ENCODE measurements at places on chromosomes 16 and 17.

DNA sequence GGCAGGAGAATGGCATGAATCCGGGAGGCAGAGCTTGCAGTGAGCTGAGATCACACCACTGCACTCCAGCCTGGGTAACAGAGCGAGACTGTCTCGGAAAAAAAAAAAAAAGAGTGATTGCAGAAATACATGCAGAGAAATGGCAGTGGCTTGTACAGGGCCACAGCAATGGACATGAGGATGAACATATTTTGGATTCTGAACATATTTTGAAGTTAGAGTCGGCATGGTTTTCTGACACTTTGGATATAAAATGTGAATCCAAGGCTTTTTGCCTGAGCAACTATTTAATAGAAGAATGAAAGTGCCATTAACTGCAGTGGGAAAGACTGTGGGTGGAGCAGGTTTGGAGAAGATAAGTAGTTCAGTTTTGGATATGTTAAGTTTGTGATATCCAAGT is 35.8 kb downstream of the CPD start:
- DNase-seq: no peak

DNA sequence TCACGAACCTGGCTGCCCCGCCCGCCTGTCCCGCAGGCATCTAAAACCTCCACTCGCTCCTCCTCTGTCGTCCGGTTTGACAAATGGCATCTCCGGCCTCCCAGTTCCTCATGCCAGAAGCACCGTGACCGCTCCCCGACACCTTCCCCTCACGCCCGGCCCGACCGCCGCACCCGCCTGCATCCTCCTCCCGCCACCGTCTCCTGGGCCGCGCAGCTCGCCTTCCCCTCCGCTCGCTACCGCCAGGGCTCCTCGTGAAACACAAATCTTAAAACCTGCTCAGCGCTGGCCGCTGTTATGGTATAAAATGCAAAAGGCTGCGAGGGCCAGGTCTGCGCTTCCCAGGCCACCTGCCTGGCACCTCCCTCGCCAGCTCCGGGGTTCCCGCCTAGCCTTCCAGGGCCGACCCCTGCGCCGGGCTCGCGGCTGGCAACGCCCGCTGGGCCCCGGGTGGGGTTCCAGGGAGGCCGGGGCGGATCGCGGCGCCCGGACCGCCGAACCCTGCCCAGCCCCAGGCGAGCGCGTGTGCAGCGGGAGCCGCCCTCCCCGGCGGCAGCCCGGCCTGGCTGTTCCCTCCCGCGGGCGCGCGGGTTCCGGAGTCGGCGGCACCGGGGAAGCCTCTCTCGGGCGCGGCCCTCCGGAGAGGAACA is 488 bp downstream of the SPSB3 start:
- DNase-seq: peak; percentile 39

DNA sequence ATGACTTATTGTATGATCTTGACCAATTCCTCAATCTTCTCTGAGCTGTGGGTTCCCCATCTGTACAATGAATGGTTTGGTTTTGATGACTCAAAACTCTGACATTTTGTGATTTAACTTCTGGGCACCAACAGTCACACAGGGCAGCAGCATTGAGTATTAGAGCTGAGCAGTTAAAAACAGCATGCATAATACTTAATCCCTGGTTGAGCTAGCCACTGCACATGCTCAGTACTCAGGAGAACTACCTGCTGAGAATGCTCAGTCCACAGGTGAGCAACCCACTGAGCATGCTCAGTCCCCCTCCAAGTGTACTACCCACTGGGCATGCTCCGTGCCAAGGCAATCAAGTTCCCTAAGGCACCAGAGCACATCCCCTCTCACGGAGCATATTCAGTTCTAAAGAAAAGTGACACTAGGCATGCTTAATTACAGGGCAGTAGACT is 68.7 kb downstream of the AIPL1 start:
- no peak for DNase-seq

DNA sequence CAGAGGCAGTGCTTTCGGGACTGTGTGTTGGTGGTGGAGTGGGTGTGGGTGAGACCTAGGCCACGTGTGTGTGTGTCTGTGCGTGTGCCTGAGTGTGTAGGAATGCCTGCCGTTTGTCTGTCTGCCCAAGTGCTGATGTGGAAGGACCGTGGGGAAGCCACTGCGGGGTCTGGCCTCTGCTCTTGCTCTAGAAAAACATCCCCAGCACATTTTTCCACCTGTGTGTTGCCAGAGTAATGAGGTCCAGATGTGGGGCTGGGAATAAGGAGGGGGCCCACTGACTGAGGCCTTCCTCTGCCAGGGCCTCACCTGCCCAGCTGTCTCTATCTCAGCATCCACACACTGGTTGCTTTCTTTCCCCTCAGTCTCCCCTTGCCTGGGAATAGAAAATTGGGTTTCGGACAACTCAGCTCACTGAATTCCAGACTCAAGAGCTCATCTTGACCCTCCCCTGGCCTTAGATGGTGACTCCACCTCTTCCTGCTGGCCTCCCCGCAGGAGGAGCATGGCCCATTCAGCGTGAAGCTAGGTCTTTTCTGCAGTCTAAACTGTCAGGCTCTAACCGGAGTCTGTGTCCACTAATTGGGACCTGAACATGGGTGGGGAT is 7.6 kb downstream of the SGCA start:
- DNase-seq: no peak

DNA sequence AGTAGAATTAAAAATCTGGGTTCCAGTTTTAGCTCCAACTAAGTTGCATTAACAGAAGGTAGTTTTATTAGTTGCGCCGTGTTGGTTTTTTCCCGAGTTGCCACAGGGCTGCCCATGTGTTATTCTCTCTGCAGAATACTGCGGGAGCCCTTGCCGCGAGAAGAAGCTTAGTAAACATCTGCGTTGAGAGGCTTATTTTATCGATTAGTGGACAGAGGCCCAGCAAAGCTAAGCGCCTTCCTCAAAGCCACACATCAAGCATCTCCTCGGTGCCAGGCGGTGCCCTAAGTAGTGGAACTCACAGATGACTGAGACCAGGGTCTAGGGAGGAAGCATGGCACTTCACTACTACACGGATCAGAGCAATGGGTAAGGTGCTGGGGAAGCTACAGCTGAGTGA is 212.3 kb upstream of the IRX5 start:
- no peak for DNase-seq

DNA sequence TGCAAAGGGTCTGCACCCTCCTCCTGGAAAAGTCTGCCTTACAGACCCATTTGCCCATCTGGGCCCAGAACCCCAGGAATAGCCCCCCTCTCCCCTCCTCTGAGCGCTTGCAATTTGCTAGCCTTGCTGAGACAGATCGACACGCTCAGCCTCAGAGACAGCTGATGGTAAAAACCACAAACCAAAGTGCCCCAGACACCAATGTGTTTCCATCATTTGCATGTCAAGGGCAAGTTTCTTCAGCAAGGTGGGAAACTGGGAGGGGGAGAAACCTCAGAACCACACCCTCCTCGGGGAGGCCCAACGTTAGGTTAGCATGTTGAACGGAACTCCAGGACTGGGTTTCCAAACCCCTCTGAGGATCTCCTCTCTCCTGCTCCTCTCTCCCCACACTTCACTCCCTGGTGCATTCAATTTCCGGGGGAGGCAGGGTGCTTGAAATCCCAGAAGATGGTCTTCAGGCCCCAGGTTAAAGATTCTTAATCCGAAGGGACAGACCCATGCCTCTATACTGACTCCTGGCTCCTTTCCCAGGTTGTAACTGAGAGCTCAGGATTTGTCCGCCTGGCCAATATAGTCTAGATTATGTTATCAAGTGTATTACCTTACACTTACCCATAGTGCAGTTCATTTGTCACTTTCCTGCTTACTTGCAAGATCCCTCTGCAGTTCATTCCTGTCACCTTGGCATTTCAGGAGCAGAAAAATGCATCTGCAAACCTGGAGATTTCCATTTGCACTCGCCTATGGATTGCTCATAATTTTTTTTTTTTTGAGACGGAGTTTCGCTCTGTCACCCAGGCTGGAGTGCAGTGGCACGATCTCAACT is 1.3 kb upstream of the CUEDC1 start:
- DNase-seq: peak; percentile 49

DNA sequence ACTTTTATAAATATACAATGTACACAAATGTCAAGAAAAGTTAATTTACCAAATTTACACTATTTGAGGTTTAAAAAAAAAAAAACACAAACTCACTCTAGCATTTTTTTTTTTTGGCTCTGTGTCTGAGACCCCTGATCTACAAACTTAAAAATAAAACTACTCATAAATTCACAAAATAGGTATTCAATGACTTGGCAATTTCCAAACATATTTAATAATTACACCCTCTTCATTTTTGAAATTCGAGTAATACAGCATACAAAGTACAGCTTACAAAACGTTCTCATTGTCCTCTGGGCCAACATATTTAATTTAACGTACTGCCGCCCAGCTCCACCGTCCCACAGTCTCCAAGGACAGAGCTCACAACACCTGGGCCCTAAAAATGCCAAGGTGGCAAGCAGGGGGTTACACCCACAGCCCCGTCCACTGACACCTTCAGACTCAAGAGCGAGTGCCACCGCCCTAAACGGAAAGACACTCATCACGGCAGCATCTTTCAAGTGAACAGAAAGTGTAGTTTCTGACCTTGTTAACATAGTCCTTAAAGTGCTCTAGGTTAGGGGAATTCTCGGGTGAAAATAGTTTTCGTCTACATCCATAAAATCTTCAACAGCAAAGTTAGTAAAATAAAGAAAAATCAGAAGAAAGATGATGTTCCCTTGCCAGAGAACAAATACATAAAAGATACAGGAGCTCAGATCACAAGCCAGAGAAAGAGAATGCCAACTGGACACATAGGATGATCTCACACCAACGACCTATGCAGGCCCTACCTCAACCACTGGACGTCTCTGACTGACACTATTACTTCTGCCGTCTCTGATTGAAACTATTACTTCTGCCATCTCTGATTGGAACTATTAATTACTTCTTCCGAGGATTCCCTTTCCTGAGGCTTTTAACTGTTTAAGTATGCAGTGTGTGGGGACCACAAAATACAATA is 4.2 kb downstream of the ADCY9 start:
- DNase-seq: no peak

DNA sequence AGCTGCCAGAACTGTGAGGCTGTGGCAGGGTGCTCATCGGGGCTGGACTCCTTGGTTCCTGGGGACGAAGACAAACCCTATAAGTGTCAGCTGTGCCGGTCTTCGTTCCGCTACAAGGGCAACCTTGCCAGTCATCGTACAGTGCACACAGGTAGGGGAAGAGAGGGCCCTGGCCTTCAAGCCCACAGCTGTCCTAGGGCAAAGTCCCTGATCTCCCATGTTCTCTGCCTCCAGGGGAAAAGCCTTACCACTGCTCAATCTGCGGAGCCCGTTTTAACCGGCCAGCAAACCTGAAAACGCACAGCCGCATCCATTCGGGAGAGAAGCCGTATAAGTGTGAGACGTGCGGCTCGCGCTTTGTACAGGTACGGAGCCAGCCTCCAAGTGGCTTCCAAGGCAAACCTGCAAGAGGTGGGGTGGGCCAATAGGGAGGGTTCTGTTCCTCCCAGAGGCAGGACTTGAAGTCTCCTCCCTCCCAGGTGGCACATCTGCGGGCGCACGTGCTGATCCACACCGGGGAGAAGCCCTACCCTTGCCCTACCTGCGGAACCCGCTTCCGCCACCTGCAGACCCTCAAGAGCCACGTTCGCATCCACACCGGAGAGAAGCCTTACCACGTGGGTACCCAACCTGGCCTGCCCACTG is 3.7 kb downstream of the BCL6B start:
- DNase-seq: no peak

DNA sequence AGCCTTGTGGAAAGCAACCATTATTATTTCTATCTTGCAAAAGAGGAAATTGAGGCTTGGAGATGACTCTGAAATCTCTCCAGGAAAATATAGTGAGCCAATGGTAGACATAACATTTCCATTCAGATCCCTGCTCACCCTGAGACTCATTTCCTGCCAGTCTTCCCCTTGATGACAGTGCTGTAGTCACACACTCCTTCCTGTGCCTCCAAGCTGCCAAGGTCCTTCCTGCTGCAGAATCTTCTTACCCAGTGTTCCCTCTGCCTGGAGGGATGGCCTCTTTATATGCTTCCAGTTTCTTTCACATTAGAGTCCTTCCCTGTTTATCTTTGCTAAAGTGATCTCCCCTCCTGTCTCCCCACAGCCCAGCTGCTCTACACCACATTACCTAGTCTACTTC is 648.1 kb downstream of the TOX3 start:
- no peak for DNase-seq

- DNase-seq: peak; percentile 54
Measured at GRCh38 chr17:54891176-54891821, 9.4 kb upstream of the TOM1L1 start.

DNA sequence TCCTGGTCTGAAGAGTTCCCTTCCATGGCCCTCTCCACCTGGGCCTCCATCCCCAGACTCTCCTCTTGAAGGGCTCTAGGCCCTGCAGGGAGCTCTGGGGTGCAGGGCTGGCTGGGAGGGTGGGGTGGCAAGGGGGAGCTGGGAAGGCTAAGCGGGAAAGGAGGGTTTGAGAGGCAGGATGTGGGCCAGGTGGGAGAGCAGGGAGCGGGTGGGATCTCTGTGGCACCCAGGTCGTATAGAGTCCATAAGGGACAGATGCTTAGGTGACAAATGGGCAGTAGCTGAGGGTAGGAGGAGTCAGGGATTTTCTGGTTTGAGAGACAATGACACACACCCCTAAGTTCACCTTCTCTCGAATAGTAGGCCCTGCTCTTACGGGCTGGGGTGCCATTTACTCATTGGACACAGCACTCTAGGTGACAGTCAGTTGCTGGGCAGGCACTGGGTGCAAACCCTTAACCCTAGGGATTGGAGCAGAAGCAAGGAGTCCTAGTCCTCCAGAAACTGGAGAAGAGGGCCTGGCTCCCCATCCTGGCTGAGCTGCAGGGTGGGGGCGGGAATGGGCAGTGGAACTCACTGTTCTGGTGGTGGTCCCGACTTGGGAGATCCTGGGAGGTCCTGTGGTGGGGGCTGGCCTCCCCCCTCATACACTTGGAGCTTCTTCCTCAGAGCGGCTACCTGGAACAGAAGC is 15.3 kb downstream of the KIF18B start:
- no peak for DNase-seq

GRCh38 chr17:61447358-61447757 is 4.9 kb upstream of the TBX4 start:
- DNase-seq: no peak

DNA sequence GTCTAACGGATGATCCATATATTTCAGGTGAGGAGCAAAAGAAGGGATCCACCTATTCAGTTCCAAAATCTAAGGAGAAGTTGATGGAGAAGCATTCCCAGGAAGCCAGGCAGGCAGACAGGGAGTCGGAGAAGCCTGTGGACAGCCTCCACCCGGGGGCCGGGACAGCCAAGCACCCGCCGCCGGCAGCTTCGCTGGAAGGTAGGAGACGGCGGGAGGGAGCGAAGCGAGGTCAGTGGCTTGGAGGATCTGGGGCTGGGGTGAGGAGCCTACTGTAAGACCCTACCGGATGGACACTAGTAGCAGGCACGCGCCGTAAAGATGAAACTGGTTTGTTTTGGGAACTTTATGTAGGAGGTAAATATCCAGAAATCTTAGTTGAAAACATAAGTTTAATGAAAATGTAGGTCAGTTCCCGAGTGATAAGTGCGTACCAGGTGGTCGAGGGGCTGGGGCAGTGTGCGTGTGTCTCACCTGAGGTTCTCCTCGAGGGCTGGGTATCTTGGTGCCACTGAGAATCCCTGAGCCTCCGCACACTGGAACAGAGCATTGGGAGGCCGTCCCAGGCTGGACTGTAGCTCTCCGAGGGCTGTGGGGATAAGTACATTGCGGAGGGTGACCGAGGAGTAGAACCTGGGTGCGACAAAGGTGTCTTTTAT is 714 bp downstream of the SPATA33 start:
- no peak for DNase-seq
